ENCODE measurements at places on chromosomes 1 and 21.

DNA sequence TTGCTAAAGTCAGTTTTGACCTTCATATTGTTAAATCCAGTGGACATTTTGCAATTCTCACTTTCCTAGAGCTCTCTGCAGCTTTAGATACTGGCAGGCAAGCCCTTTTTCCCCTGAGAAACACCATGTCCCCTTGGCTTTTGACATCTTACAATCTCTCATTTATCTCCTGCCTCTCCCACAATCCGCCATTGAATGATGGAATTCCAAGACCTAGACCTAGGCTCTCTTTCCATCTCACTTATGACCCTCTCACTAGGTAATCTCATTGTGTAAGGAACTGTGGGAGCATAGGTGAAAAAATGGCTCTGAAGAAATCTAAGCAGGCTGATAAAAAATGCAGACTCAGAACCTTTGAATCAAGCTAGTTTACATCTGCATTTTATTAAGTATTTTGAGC is 2.0 kb downstream of the KYAT3 start:
- no peak for DNase-seq

- no peak for DNase-seq
These were observed 47.7 kb downstream of the PPIAL4G start for GRCh38 chr1:148435406-148435805.

DNA sequence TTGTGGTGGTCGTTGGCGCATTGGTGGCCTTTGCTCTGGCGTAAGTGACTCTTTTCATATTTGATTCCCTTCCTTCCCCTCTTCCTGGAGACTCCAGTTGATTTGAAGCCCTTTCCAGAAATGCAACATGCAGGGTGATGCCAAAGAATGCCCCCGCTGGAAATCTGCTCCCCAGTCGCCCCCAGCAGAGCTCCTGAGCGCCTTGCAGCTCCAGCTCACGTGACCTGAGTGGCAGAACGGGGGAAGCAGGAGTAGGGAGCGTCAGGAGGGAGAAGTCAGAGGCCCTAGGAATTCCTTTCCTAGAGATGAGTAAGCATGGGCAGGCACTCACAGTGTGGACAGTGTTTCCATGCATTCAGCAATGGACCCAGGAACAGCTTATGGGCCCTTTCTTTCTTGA is 255.9 kb downstream of the CACNA1E start:
- DNase-seq = no peak

GRCh38 chr1:226466296-226466695 is 58.4 kb upstream of the PARP1 start:
- no peak for DNase-seq

GRCh38 chr1:155529929-155530328 is 32.7 kb downstream of the ASH1L start:
- no peak for DNase-seq

DNA sequence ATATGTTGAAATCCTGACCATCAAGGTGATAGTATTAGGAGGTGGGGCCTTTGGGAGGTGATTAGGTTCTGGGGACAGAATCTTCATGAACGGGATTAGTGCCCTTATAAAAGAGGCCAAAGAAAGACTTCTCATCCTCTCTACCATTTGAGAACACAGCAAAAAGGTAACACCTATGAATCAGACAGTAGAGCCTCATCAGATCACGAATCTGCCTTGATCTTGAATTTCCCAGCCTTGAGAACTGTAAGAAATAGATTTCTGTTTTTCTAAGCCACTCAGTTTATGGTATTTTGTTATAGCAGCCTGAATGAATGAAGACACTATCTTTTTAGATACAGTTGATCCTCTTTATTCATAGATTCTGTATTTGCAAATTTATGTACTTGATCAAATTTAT is 206.9 kb upstream of the EDN2 start:
- DNase-seq = no peak

Data from HL-60 (cell line).